Spleen (tissue), 13 donors: ENCODE measurements at places on chromosomes 7 and 10. TPM values are rescaled to one million over a fixed set of nuclear protein-coding genes. Genes with fewer than 3 reads are reported as not detected.

DNA sequence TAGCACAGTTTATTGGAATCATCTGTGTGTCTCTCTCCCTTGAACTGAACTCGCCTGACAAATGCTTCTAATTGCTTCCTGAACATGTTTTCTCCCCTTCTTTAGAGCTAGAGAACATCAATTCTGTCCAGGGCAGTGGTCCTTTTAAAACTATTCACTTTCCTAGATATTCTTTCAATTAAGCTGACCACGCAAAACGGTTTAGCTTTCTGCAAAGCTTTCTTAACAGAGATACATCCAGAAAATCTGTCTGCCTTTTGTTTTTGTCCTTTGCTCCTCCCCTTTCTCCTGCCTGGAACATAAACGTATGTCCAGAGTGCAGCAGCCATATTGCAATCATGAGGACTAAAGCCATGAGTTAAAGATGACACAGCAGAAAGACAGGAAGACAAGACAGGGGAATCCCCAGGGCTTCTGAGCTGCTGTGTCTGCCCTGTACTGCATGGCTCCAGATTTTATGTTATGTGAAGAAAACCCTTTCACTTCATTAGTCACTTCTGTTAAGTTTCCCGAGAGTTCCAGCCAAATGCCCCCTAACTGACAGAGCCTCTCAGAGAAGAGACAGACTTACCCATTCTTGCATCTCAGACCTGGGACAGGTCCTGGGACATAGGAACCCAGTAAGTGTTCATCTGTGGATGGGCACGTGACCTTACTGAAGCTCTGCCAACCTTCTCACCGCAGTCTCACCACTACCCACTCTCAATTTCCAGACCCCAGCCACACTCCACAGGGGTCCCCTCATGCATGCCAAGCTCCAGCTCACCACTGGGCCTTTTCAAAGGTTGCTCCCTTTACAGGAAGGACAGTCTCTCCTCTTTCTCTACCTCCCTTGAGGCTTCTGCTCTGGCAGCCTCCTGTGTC lies 35.0 kb upstream of the CPXM2 start:
- no peak for DNase-seq

The NEURL1 gene
- 1.4 TPM for polyA plus RNA-seq

The GNAT3 gene
- polyA plus RNA-seq = not detected

DNA sequence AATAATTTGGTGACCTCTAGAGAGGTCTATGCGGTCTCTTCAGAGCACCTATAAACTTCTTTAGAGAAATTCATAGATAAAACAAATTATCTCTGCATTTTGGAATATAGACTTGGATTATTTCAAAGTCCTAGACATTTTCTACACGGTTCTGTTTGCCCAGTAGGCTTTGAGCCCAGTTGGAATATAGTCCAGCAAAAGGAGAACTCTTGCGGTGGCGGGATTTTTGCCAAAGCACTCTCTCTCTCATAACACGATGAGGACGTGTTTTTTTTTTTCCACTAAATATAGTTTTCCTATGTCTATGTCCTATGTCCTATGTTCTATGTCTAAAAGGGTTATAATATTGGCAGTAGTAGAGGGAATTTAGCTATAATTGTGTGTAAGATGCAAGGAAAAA lies 164.9 kb upstream of the AGR3 start:
- no peak for DNase-seq
